ENCODE measurements at places on chromosomes 1 and 21.
A peak's percentile ranks its signal among the peaks of the same experiment; 100 is the strongest.

DNA sequence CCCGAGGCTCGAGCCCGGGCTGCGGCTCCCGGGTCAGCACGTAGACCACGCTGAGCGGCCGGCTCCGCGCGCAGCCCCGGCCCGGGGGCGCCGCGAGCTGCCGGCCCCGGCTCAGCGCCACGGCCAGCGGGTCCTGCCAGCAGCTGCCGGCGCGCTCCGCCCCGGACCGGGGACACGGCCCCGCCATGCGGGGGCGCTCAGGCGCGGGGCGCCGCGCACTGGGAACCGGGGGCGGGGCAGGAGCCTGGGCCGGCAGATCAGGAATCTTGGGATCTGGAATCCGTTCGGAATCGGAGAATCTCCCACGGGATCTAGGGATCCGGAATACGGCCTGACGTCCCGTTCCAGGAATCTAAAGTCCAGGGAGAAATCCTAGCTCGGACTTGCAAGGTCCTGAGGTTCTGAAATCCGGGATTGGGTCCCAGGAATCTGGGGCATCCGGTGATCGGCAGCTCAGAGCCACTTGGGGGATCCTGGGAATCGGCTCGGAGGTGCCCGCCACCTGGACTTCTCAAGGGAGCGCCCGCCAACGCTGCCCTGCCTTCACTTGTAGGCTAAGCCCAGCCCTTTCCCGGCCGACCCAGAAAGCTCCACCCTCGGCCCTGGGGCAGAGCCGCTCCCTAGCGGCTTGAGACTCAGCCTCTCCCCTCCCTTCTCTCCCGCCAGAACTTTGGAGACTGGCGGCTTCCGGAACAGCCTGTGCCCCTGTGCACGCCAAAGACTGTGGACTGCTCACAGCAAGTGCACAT is at the start of gene MAP3K6:
MAP3K6 (minus strand) TSS at position 551 of the 749 bp plus-strand sequence; CDS start at position 187, 364 bp downstream.
- peak; percentile 26 for DNase-seq

DNA sequence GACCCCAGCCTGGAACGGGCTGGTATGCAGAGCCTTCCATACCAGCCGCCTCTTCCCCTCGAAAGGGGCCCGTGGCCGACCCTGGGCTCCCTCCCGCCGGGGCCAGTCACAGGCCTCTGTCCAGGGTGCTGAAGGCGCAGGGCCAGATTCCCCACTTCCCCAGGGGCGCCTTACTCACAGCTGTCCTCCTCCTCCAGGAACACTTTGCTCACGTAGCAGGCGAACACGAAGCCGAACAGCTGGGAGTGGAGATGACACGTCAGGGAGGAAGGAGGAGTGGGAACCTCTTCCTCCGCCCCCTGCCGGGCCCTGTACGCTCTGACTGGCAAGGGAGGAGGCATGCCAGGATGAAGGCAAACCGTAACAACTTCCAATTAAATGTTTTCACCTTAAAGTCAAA is 57.3 kb downstream of the NKAIN1 start:
- peak; percentile 39 for DNase-seq

- no peak for DNase-seq
Observed at GRCh38 chr1:47424336-47424982, 8.4 kb downstream of the FOXE3 start.

DNA sequence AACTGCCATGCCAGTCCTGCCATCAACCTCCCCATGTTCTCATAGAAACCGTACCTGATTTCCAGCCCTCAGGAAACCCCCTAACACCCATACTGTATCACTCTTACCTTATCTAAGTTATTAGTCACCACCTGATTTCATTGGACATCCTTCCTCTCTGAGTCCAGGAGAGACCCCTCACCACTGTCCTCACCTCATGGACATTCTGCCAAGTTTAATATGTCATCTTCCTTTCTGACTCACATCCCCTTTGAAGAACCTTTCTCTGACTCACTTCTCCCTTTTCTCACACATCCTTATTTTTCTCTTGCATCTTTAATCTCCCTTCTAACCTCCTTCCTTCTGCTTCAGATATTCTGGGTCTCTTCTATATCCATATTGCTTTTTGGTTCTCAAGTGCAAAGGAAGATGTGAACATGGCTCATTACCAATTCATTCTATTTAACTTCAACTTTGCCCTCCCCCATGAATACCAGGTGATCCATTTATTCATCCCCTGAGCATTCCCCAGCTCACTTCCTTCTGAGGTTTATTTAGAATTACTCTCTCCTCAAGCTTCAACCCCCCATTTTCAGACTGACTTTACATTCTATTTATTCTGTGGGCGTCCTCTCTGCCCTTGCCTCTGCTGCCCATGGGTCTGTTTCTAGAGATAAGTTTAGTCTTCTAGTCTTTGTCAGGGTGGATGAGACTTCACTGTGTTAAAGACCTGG is 206.8 kb upstream of the ESRRG start:
- no peak for DNase-seq

DNA sequence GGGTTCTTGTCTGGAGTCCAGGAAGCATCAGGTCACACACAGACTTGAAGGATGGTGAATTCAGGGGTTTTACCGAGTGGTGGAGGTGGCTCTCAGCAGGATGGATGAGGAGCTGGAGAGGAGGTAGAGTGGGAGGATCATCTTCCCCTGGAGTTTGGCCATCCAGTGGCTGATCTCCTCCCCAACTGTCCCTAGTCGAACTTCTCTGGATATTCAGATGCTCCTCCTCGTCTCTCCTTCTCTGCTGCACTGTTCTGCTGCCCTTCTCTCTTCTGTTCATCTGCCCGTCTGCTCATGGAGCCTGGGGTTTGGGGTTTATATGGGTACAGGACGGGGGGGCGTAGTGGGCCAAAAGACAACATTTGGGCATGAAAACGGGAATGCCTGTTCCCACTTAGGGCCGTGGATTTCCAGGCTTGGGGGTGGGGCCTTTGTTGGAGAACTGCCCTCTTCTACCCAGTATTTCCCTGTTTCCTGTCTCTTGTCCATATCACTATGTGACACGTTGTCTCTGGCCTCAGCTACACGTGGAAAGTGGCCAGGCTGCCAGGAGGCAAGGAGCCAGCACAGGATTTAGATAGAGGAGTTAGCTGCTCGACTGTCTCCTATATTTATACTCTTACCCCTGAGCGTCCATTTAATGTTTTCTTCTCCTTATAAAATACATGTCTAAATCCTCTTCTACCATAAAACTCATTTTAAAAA is 76.7 kb downstream of the SIPA1L2 start:
- DNase-seq = no peak

DNA sequence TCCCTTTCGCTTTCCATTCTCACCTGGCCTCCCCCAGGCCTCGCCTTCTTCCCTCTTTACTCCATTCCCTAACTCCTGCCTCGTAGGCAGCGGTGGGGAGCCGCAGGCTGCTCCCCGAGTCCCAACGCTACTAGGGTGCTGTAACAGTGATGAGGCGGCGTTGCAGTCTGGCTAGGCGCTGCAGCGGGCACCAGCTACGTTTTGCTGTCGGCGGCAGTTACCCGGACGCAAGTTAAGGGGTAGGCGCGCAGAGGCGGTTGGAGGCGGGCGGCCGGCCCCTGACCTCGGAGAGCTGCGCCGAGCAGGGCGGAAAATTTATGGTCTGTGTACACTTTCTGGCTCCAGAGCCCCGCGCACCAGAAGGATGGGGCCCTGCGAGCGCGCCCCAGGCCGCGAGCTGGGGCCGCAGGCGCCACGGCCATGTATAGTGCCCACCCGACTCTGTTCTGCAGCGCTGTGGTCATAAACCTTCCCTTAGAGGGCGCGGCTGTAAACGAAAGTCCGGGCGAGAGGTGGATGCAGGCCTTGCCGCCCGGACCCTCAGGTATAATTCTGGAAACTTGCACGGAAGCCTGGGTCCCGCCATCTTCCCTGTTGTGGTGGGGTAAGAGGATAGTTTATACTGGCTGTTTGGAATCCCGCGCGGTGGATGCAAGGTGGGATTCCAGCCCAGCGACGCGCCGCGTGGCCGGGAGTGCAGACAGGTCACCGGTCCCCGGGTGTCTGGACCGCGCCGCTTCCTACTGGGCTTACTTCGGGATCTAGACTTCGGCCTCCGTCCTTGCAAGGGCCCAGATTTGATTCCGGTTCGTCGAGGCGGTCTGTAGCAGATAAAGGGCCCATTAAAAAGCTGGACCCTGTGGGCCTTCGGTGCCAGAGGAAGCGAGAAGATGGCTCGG is 15.0 kb downstream of the HLX start:
- DNase-seq = no peak

- DNase-seq = no peak
Observed at GRCh38 chr1:44033756-44034155, 2.5 kb upstream of the SLC6A9 start.

DNA sequence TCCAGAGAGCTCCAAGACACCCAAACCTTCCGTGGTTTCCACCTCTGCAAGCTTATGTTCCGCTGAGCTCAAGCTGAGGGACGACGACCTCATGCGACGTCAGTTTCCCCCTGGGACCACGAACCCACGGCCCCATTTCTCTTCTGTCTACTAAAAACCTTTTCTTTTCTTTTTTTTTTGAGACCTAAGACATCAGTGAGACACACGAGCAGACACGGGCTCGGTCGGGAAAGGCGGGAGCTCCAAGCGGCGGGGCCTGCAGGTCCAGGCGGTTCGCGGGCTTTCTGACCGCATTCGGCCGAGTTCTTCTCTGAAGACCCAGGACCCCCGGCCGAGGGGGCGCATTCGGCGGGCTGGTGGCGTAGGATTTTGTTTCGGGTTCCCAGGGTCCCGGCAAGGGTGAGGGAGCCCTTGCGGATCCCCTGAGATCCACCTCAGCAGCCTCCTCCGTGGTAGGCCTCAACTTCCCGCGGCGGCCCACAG is 402 bp downstream of the C21orf58 start:
- DNase-seq = no peak

DNA sequence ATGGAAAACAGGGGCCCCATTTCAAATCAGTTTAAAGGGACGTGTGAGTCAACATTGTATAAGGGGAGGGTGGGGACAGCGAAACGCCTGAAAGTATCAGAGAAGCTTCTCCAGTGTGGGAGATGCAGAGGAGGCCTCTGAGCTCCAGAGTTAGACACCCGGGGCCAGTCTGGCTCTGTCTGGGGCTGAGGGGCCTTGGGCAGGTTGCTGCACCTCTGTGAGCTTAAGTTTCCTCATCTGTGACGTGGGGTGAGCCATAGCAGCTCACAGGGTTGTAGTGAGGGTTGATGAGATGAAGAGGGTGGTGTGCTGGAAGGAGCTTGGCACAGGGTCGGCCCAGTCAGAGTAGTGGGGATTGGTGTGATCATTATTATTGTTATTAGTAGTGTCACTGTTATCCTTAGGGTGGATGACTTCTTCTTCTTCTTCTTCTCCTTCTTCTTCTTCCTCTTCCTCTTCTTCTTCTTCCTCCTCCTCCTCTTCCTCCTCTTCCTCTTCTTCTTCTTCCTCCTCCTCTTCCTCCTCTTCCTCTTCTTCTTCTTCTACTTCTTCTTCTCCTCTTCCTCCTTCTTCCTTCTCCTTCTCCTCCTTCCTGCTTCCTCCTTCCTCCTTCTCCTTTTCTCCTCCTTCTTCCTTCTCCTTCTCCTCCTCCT is 282.0 kb downstream of the PTPRU start:
- no peak for DNase-seq

DNA sequence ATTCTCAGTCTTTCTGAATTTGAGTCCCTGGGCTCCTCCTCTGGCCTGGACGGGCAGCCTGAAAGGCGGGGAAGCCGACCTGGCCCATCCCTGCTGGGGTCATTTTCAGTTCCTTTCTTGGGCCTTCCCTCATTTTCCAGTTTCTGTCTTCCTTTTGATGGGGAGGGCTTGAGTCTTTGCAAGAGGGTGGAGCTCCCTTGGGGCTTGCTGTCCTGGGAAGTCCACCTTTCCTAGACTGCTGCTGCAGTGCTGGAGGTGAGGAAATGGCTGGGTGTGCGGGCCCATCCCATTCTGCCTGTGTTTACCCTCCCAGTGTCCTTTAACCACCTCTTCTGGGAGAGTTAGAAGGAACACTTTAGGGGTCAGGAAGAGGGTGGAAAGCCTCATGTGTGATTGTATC is 40.4 kb upstream of the SYNC start:
- DNase-seq = no peak

- DNase-seq = no peak
Observed at GRCh38 chr1:242030071-242030470, 31.2 kb upstream of the MAP1LC3C start.

- no peak for DNase-seq
Observed at GRCh38 chr1:220454155-220454777, 73.7 kb upstream of the MARK1 start.

DNA sequence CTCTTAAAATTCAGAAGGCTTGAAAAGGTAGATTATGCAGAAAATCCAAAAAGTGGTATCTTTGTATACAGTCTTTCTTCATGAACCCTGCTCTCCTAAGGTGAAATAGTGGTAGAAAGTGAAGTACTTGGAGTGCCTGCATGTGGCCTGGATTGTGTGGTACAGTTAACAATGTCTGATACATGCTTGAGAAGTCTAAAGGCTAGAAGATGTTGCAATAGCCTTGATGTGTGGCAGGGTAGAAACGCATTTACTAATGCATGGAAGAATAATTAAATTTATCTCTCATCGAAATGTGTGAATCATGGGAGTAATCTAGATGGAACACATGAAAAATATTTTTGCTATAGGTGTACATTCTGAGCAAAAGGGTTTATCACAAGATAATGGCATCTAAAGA is 1632.3 kb upstream of the B3GALT2 start:
- no peak for DNase-seq

DNA sequence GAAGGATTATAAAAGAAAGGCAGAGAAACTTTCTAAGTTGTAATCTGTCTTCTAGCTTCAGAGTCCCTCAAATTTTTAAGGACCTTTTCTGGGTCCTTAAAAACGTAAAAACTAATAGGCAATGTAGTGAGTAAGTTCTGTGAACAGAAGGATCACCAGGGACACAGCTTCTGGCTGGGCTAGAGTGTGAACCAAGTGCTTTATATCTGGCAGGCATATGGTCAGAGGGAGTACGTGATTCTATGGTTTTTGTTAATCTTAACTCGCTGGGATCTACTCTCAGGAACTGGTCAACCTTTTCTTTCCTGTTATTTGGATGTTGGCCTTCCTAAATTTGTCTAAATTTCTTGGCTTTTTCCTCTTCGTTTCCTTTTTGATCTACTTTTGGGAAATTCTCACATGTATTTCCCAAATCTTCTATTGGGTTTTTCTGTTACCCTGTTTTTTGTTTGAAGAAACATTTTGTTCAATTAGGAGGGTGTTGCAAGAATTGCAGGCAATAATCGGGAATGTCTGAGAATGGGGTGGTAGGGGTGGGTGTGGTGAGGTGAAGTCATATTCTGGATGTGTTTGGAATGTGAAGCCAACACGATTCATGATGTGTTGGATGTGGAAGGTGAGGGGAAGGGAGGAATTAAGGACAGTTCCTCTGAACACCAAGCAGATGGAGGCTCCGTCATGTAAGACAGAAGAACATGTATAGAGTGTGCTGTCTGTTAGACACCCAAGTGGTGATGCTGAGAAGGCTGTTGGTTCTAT is 193.2 kb downstream of the FMN2 start:
- DNase-seq = no peak
